ENCODE measurements at places on chromosomes 5 and 9. TPM values are rescaled to one million over a fixed set of nuclear protein-coding genes. Genes with fewer than 3 reads are reported as not detected.

ZCCHC10 gene
- 24.7 TPM for total RNA-seq

PIP5KL1 gene
- total RNA-seq: 2.6 TPM

- H3K27me3 ChIP-seq: no peaks in the 10 kb centered on the region
- H3K4me3 ChIP-seq: no peak overlapping the region
These were observed 435.8 kb downstream of the CTNND2 start for GRCh38 chr5:11468334-11469039.

- no peaks in the 10 kb centered on the region for H3K36me3 ChIP-seq
- no peaks in the 10 kb centered on the region for H3K4me1 ChIP-seq
- DNase-seq: no peak
- no peaks in the 10 kb centered on the region for H3K27me3 ChIP-seq
- no peak overlapping the region for H3K4me3 ChIP-seq
- H3K27ac ChIP-seq: no peak overlapping the region
These were observed 145.1 kb upstream of the PHYKPL start for GRCh38 chr5:178377583-178378270.

DNA sequence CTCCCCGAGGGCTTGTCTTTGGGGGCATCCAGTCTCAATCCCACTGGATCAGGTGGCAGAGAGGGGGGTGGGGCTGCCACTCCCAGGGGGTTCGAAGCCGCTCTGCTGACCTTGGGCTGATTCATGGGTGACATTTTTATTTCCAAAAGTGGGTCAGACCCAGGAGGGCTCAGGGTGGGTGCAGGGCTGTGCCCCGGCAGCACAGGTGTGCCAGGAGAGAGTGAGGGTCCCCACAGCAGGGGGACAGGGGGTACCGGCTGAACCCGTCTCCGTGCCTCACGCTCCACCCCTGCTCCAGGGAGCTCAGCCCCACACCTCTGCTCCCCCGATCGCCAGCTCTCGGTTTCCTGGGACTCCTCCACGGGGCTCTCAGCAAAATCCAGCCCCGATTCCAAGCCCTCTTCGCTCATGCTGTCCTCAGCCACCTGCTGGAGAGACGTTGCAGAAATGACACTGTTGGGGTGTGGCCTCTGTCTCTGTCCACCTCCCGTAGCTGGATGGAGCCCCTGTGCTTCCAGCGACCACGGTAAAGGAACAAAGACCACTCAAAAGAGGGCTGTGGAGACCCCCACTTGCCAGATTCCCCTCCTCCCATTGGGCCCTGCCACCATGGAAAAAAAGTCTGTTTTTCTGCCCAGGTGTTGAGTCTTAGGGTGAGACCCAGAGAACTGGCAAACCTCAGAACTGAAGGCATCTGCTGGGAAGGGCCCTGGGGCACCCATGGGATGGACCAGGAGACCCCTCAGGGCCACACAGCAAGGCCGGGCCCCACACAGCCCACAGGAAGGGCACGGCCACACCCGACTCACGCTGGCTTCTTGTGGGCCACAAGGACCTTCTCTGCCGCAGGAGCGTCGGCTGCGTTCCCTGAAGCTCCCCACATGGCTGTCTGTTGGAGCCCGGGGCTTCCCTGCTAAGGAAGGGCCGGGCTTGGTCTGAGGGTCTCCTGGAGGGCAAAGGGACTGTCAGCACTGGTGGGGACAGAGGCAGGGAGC lies 10.6 kb upstream of the QSOX2 start:
- H3K4me3 ChIP-seq: no peak overlapping the region
- no peaks in the 10 kb centered on the region for H3K36me3 ChIP-seq
- no peak overlapping the region for H3K27ac ChIP-seq

CYLC2 gene
- total RNA-seq: not detected
